ENCODE measurements at places on chromosomes 1 and 21. TPM values are rescaled to one million over a fixed set of nuclear protein-coding genes. Genes with fewer than 3 reads are reported as not detected.

The LORICRIN gene
- total RNA-seq: not detected

The TPTE gene
- total RNA-seq: not detected

The CD2 gene
- not detected for total RNA-seq

The LEFTY2 gene
- total RNA-seq: not detected

The CACNA1S gene
- total RNA-seq: not detected

The CITED4 gene
- 2.3 TPM for total RNA-seq

The ACOT11 gene
- 2.3 TPM for total RNA-seq
